ENCODE measurements at places on chromosomes 6 and 20.

GRCh38 chr20:1901704-1902103 is 6.5 kb downstream of the SIRPA start:
- DNase-seq, result no peak

DNA sequence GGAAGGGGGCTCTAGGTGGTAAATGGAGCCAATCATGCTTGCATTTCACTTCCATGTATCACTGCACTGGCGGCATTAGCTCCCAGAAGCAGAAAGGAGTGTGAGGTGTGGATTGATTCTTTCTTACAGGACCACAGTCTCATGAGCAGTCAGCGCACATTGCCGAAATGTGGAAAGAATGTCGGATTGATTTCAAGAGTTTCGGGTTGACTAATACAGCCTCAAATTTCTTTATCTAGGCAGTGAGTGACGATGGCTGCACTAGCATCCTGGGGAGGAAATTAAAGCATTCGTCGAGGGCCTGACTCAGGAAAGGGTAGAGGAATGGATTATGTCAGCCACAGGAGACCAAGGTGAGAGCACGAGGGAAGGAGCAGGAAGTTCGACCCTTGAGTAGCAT is 222.8 kb upstream of the CDYL start:
- no peak for DNase-seq

GRCh38 chr6:76465410-76465809 is 392.9 kb upstream of the IMPG1 start:
- DNase-seq, result no peak

- DNase-seq, result peak; percentile 92
Measured at GRCh38 chr6:150719099-150719766, 119.5 kb downstream of the PLEKHG1 start.

- no peak for DNase-seq
Measured at GRCh38 chr6:126170433-126170832, 169.5 kb upstream of the CENPW start.

DNA sequence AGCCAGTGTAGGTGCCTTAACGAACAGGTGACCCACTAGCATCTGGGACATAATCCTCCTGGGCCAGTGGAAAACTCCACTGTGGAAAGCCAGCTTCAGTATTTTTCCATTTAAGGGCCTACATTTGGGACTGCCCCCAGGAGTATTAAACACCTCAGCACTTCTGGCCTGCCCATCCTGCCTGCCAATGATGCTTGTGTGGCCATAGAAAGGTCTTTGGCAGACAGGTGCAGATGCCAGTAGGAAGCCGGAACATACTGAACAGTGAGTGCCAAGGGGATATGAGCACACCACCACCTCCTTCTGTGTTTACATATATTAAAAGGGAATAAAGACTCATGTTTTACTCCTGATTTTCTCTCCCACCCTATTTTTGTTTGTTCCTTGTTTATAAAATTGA is 19.9 kb downstream of the MCM8 start:
- no peak for DNase-seq

Data from NCI-H524 (cell line).